SW 1271 (cell line): ENCODE measurements at places on chromosomes 1 and 21.
A peak's percentile ranks its signal among the peaks of the same experiment; 100 is the strongest.

DNA sequence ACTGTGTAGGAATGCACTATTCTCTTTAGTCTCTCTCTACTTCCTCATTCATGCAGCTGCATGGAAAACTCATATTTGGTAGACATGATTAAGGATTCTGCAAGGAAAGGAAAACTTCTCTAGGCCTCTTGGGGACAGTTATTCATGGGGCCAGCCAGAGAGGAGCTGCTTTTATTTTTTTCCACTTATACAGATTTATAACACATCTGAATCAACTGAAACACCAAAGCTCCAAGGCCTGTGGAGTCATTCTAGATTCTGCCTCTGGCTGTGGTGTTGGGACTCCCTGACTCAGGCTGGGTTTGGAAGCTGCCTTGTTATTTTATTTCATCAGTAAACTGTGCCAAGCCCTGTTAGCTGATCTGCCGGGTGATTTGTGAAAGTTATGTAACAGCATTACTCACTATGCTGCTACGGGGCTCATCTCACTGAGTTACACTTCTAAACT is 83.9 kb upstream of the EDEM3 start:
- DNase-seq, result no peak

- no peak for DNase-seq
Observed at GRCh38 chr1:2601721-2602303, 15.2 kb downstream of the PRXL2B start.

DNA sequence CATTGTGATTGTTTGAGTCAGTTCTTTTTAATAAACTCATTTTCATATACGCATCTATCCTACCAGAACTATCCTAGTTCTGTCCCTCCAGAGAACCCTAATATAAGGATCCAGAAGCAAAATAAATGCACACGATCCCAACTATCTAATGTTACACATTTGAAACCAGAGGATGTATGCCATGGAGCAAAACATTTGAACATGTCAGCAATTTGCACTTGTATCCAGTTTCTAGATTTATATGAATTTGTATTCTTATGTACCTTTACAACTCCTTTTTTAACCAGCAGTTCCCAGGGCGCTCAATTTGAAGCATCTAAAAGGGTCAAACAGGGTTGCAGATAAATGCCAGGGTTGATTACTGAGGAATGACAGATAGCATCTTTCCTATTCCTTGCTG is 2.1 kb downstream of the EXTL2 start:
- DNase-seq, result no peak

- no peak for DNase-seq
Observed at GRCh38 chr1:181335631-181336030, 147.7 kb upstream of the CACNA1E start.

DNA sequence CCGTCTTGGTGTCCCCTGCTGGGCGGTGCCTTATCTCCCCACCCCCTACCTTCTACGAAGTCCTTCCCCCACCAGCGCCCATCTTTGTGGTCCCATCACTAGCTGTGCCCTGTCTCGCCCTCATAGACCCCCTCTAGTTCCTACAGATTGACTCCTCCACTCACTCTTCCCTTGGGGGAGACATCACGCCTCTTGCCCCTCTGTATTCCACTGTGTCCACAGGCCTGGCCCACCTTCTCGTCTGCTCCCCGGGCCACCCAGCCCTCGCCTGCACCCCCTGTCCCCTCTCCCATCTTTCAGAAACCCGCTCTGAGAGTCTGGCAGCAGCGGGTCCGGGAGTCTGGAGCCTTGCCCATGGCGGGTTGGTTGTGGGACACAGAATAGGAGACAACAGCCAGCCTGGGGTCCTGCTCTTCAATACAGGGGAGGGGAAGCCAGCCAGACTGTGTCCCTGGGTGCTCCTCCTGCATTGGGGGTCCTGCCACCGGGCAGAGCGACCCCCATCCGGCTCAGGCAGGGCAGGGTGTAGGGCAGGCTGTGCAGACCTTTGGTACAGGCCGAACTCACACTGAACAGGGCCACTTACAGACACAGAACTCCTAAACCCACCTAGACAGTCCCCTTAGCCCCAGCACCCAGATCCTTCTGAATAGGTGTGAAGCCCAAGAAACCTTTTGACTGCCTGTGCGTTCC is 1.1 kb downstream of the RNF187 start:
- no peak for DNase-seq

GRCh38 chr1:15838721-15839120 is 8.8 kb upstream of the SPEN start:
- no peak for DNase-seq

DNA sequence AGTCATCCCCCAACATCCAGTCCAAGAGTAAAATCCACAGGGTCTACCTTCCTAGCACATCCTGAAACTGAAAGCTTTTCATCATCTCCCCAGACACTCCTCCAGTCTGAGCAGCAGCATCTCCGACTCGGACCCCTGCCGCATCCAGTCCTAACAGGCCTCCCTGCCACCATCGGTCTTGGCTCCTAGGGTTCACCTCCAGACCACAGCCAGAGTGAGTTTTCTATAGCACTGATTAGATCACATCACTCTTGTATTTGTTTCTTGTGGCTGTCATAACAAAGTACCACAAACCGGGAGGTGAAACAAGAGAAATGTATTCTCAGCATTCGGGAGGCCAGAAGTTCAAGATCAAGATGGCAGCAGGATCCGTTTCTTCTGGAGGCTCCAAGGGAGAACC is 187.8 kb downstream of the TOMM20 start:
- DNase-seq, result no peak

- peak; percentile 48 for DNase-seq
Observed at GRCh38 chr1:47436979-47437446, 831 bp upstream of the FOXD2 start.

GRCh38 chr1:178361847-178362246 is 134.9 kb downstream of the CLEC20A start:
- no peak for DNase-seq

DNA sequence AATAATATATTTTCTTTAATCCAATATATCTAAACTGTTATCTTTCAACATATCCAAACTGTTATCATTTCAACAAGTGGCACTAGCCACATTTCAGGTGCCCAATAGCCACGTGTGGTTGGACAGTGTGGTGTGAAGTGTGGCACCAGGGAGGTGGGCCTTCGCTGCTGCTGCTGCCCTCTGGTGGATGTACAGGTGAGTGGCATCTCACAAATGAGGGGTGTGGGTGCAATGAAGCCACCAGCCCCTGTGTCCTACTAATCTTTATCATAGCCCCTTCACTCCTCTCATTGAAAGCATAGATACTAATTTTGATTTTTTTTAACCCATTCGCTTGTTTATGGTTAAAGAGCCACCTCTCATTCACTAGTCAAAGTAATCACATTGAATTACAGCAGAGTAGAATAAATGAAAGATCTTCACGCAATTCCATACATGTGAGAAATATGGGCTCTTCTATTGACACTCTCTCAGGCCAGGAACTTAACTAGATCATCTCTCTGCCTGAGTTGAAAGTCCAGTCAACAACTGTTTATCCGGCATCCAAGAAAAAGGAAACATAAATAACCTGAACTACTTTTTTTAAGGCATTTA is 499.2 kb downstream of the OMA1 start:
- no peak for DNase-seq

DNA sequence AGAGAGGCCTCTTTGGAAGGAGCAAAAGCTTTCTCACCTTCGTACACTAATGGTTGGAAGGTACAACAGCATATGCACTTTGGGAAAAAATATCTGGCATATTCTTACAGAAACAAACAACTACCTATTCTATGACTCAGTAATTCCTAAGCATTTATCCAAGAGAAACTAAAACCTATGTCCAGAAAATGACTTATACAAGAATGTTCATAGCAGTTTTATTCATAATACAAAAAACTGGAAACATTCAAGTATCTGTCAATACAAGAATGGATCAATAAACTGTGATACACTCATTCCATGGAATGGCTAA is 8.2 kb downstream of the NBPF1 start:
- no peak for DNase-seq

DNA sequence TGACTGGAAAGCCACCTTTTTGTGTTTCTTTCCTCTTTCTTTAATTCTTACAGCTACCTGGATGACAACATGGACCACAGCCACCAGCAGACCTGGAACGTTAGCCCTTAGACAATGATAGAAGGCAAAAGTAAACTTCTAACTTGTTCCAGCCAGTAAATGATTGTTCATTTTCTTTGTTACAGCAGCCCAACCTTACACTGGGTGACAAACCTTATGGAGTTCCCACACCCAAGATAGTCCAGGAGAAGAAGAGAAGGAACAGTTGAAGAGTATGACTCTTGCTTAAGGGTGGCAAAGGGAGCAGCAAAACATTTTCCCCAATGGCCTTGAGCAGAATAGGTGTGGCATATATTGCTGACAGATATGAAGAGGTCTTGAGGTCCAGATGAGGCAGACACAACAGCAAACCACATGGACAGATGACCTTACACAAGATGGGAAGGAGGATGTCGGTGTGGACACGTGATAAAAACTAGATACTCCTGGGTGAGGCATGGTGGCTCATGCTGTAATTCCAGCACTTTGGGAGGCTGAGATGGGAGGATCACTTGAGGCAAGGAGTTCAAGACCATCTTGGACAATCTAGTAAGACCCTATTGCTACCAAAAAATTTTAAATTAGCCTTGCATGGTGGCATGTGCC is 11.8 kb upstream of the FAM76A start:
- DNase-seq, result no peak
